ENCODE measurements at places on chromosomes 5 and 9. TPM values are rescaled to one million over a fixed set of nuclear protein-coding genes. Genes with fewer than 3 reads are reported as not detected.

NMUR2 gene
- not detected for total RNA-seq

LMAN2 gene
- 443 TPM for total RNA-seq

S100Z gene
- total RNA-seq = not detected

PRRX2 gene
- total RNA-seq = 0.17 TPM

WWC1 gene
- total RNA-seq = 6.1 TPM

IL5 gene
- total RNA-seq = not detected

SH3RF2 gene
- 7.6 TPM for total RNA-seq

SPINK6 gene
- total RNA-seq = not detected

KIAA0825 gene
- total RNA-seq = 0.49 TPM

VCAN gene
- 42.5 TPM for total RNA-seq

DOCK8 gene
- total RNA-seq = 1.4 TPM

ZNF474 gene
- not detected for total RNA-seq

PCDHGA9 gene
- total RNA-seq = 0.17 TPM

PPIC gene
- 139 TPM for total RNA-seq

CFAP77 gene
- total RNA-seq = not detected

FABP6 gene
- 1.0 TPM for total RNA-seq

FBXO4 gene
- total RNA-seq = 7.1 TPM

PCDHA7 gene
- total RNA-seq = not detected

IL31RA gene
- 0.27 TPM for total RNA-seq

Data from M059J (cell line).